ENCODE measurements at places on chromosomes 1 and 21.

DNA sequence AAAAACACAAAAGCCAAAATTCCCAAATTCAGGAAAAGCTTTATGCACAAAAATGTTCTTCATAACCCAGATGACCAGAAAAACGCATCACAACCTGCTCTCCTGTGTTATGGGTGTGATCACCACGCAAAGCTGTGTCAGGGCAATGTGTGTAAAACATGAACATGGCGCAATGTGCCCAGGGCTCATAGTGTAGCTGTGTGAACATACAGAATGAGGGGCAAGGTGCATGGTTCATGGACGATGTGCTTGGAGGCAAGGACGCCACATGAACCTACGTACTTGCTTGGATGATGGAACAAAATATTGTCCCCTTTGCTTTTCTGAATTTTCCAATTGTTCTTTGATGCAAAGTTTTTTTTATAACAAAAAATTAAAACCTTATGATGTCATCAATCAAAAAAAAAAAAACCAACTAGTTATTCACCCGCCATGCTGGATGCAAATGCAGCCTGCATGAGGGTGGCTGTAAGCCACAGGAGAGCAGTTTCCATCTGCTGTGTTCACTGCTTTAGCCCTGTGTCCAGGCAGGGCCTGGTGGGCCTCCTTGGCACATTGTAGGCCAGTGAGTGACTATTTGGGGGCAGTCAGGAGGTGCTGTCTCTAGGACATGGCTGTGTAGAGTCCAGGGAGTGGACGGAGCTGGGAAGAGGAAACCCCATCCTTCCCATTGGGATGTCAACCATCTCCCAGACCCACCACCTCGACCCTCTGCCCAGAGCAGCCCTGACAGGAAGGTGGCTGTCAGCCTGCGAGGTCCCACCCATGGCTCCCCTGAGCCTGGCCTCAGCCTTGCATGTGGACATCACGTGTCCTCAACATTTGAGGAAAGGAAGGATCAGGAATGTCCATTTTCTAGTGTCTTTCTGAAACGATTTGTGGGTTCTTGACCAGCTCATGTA is 13.6 kb downstream of the KRTAP10-1 start:
- DNase-seq: no peak

GRCh38 chr21:41755258-41755933 is 11.5 kb downstream of the RIPK4 start:
- DNase-seq: no peak

DNA sequence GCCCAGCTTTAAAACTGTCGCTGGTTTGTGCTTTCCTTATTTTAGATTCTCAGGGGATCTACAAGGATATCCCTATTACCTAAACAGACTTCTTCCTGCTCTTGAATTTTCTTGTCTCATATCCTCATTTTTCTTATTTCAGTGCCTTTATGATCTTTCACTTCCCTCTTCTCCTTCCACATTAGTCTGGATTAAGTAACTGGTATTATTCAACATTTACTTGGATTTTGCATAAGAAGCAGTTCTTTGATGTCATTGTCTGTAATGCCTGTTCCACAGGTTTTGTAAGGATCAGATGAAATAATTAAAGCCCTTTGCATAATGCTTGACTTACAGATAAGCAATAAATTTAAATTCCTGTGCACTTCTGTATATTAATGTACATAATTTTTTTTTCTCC is 26.5 kb downstream of the CXADR start:
- DNase-seq: no peak

DNA sequence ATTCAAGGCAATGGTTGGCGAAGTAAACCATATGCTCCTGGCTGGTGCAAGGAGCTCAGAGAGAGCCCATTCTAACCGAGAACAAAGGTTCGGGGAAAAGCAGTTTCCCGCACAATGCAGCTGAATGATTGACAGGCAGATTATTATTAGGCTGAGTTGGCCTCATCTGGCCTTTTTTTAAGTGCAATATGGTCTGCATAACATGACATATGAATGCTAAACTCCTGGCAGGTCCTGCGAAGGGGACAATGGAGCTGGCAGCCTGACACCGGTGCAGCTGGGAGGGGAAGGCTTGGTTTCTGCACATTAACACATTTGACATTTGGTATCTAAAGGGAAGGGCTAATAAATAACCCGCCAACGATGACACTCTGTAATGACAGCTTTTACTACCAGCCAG is 92.0 kb downstream of the MIS18A start:
- DNase-seq: no peak

DNA sequence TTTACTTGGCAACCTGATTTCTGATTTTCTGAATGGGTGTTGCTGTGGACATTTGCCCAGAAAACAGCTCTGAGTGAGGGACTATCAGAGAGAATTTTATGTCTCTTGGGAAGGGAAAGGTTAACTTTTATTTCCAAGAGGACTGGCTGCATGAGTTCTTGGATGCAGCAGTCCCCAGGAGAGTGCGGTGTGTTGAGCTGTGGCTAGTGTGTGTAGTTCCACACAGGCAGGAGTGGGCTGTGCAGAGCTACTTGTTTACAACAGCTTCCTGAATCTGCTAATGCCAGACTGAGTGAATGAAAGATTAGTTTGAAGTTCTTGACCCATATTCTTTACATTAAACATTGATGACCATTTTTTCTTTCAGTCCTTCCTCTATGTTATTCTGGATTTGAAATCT is 41.0 kb upstream of the APOBEC4 start:
- DNase-seq: no peak

DNA sequence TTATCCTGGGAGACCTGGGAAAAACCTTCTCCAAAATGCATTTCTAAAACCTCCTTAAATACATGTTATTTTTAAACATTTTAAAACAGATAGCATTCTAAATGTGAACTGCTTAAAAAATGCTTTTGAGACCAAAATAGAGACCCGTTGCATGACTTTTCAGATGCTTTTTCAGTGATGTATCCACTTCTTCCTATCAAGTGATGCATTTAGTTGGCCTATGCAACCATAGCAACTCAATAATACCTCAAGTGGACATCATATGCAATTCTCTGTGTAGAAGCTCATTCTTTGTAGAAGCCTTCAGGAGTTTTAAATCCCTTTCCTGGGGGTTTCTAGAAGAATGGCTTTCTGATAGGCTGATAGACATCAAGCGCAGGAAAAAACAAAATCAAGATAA is 94.5 kb upstream of the RAVER2 start:
- DNase-seq: no peak

GRCh38 chr21:17976139-17976538 is 157.0 kb upstream of the C21orf91 start:
- no peak for DNase-seq

DNA sequence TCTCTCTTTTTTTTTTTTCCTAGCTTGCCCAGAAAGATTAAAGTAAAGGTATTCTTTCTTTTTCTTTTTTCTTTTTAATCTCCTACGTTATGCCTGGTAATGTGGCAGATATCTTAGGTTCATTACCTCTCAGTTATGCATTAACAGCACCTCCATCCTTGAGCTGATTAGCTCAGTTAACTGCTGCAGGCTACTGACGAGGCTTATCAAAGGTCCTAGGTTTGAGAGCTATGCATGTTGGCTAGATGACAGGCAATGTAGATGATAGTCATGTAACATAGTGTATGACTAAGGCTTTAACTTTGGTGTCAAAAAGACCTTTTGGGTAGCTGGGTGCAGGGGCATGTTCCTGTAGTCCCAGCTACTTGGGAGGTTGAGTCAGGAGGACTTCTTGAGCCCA is 53.7 kb upstream of the CACYBP start:
- DNase-seq: no peak
